ENCODE measurements at places on chromosomes 11 and 22.

GRCh38 chr11:74135127-74135840 lies 35.5 kb downstream of the C2CD3 start:
- no peak for DNase-seq

DNA sequence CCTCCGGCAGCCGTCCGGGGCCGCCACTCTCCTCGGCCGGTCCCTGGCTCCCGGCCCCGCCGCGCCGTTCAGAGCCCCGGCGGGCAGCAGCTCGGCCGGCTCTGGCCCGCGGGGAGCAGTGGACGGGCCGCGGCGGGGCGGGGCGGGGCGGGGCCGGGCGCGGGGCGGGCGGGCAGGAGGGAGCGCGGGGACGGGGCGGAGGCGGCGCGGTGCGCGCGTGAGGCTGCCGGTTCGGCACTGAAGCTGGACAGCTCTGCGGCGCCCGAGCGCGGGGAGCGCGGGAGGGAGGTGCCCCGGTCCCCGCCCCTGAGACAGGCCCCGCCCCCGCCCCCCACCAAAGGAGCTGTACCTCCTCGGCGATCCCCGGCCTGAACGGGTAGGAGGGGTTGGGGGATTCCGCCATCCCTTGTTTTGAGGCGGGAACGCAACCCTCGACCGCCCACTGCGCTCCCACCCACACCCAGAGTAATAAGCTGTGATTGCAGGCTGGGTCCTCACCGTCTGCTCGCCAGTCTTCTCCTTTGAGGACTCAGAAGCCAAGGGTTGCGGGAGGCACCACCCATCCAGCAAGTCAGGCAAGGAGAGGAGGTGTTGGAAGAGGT lies at the start of gene DRD2:
TSS of gene DRD2 (minus strand) at position 239 of the 602 bp plus-strand sequence. CDS start 50,747 bp downstream, outside the sequence.
- DNase-seq, result no peak

GRCh38 chr22:23511627-23512347 lies 68.3 kb downstream of the IGLL1 start:
- no peak for DNase-seq

GRCh38 chr11:68596231-68596630 lies 88.1 kb upstream of the GAL start:
- no peak for DNase-seq

GRCh38 chr11:124610295-124610694 lies 933 bp upstream of the PANX3 start:
- DNase-seq, result no peak

Data from DND-41 (cell line).